ENCODE measurements at places on chromosomes 3 and 15.

- DNase-seq = no peak
Measured at GRCh38 chr3:32780071-32780734, 37.6 kb upstream of the TRIM71 start.

- no peak for DNase-seq
Measured at GRCh38 chr3:162945626-162946025, 1449.0 kb downstream of the OTOL1 start.

DNA sequence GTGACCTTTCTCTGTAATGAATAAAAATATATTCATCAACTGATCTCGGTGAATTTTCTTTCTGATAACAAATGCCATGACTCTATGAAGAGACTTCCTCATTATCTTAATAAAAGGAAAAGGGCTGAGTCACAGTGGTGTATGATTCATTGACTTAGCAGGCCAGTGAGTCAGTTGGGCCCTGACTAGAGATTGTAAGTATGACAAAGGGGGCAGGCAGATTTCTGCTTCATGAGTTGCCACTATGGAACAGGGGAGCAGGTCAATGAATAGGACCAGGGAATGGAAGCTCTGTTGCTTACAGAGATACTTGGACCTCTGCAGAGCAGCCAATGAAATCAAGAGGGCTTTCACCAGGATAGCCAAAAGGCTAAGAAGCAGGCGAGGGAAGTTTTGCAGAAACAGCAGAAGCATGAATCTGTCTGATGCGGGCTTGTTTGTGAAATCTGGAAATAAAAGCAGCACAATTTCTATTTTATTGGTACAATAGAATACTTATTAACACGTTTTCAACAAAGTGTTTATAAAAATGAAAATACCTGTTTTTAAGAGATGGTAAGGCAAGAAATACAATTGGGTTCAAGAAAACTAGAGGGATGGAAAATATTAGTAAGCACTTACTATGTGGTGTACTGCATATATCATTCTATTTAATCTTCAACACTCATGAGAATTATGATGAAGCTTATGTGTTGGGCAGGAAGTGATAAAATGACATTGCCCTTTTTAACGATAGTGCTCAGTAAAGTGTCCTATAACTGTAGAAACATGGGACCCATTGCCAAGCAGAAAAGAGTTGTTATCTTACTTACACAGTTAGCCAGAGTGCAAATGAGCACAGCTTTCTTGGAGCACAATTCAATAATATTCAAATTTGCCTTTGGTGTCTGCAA is 169.8 kb upstream of the MYRIP start:
- DNase-seq = no peak

GRCh38 chr15:60752973-60753720 is 274.2 kb upstream of the ICE2 start:
- no peak for DNase-seq

DNA sequence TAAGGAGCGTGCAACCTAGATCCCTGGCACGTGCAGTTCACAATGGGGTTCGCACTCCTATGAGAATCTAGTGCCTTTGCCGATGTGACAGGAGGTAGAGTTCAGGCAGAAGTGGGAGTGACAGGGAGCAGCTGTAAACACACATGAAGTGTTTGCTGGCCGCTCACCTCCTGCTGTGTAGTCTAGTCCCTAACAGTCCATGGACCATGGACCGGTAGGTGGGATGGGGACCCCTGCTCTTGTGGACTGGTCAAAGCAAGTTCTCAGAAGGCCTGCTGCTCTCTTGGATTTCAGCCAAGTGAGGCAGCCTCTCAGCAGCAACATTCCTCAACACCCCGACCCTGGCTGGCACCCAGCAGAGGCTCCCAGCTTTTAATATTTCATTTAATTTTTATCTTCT is 58.2 kb upstream of the SNRPA1 start:
- no peak for DNase-seq

- DNase-seq = no peak
Measured at GRCh38 chr3:66399529-66400232, 101.1 kb downstream of the LRIG1 start.

DNA sequence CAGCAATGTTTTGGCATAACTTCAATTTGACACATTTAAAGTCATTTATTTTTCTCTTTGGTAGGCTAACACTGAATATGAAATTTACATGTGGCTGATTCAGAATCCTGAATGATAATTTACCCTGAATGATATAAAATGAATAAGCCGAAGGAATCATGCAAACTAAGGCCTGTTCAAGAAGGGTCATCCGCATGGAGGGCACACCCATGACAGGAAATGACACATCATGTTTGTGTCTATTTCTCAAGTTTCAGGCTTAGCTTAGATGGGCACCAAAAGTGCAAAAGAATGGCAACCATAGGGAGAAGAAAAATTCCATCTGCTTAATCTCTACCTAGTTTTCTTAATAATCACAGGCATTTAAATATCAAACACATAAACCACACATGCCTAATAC is 141.5 kb downstream of the DUT start:
- DNase-seq = no peak

DNA sequence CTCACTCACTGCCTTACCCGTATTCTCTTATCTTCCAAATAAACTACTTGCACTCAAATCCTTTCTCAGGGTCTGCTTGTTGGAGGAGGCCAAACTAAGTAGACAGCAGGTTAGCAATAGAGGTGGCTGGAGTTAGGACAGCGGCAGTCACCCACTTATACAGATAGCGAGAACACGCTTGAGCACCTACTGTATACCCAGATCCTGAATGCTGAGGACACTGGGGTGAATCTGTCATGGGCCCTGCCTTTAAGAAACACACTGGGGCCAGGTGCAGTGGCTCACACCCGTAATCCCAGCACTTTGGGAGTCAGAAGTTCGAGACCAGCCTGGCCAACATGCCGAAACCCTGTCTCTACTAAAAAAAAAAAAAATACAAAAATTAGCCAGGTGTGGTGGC is 38.0 kb upstream of the TSEN2 start:
- no peak for DNase-seq

- DNase-seq = no peak
Measured at GRCh38 chr15:85576392-85576791, 196.0 kb downstream of the AKAP13 start.

- peak; percentile 78 for DNase-seq
Measured at GRCh38 chr3:16388850-16389441, 123.9 kb downstream of the OXNAD1 start.

GRCh38 chr3:155079746-155080487 is at the start of gene MME:
Gene MME (plus strand): TSS chr3:155080319. CDS start chr3:155084168, 3,849 bp downstream.
- peak; percentile 47 for DNase-seq

- no peak for DNase-seq
Measured at GRCh38 chr3:81920816-81921215, 159.4 kb upstream of the GBE1 start.

GRCh38 chr3:101992863-101993262 is 143.5 kb downstream of the NFKBIZ start:
- no peak for DNase-seq

GRCh38 chr3:128317101-128317697 is 149.5 kb downstream of the DNAJB8 start:
- DNase-seq = no peak

- no peak for DNase-seq
Measured at GRCh38 chr3:12919205-12919604, 77.8 kb upstream of the RPL32 start.

- no peak for DNase-seq
Measured at GRCh38 chr3:142188846-142189245, 36.5 kb downstream of the GK5 start.

- DNase-seq = no peak
Measured at GRCh38 chr15:81398910-81399551, 25.0 kb upstream of the TMC3 start.

GRCh38 chr15:101447561-101448071 is 41.9 kb downstream of the PCSK6 start:
- no peak for DNase-seq

GRCh38 chr3:97827741-97828471 is 6.1 kb downstream of the CRYBG3 start:
- no peak for DNase-seq

- DNase-seq = no peak
Measured at GRCh38 chr15:63218100-63218808, 28.8 kb downstream of the RAB8B start.

DNA sequence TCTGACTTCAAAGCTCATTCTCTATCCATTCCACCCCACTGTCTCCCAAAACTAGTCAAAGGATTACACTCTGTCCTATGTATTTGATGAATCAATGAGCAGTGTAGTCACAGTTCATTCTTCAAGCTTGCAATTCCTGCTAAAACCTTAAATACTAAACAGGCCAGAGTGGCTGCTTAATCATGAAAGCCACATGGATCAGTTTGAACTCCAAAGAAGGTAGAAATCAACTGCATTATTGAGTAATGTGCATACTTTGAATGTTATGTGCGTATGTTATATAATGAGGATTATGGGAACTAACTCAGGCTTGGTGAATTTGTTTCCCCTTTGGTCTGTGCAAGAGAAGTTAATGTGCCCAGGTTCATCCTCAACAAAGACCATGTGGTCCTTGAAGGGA is 45.4 kb downstream of the PRICKLE2 start:
- no peak for DNase-seq

All from left kidney (tissue), 8 donors.